ENCODE measurements at places on chromosomes 7 and 10.

DNA sequence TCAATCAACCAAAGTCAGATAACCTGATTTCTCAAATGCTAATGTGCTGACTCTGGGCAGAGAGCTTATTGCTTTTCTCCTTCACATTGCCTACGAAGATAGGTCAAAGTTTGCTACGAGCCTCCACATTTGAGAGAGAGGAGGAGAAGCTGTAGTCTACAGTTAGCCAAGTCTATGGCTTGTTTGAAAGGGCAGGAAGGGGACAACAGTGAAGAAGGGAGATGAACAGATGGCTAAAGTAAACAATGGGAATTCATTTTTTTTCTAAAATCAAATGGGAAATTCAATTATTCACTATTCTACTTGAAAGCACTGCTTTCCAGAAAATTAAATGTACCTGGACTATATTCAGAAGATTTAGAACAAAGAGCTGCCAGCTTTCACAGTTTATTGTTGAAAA is 126.7 kb upstream of the C1QL3 start:
- no peak for DNase-seq

DNA sequence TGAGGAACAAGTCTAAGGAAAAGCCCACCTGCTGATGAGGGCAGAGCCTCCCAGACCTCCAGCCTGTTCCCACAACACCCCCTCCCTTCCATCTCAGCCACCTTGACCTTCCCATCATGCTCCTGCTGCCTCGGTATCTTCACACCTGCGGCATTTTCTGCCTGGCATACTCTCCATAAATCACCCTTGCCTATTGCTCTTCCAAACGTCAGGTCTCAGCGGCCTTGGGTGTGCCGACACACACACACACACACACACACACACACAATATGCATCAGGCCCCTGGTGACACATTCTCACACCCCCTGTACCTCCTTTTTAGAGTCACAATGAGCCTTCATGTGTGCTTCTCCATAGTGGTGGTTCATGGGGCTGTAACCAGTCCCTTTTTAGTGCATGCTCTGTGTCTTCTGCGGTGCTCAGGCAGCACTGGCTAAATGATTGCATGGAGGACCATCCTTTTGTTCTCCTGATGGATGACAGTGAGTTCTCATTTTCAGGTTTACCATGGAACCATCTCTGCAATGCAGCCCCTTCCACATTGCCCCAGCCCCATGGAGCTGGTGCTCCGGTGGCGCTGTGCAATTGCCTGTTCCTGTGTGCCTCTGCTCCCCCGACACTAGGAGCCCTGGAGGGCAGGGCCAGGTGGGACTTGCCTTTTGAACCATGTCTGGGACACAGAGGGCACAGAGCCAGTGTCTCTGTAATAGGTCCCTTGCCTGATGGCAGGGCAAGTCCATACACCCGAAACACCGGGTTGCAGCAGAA is 4.5 kb downstream of the ADIRF start:
- no peak for DNase-seq

GRCh38 chr7:139829775-139830117 is 682 bp downstream of the TBXAS1 start:
- DNase-seq, result no peak

- DNase-seq, result no peak
Observed at GRCh38 chr7:9978106-9979064, 995.3 kb upstream of the PHF14 start.

DNA sequence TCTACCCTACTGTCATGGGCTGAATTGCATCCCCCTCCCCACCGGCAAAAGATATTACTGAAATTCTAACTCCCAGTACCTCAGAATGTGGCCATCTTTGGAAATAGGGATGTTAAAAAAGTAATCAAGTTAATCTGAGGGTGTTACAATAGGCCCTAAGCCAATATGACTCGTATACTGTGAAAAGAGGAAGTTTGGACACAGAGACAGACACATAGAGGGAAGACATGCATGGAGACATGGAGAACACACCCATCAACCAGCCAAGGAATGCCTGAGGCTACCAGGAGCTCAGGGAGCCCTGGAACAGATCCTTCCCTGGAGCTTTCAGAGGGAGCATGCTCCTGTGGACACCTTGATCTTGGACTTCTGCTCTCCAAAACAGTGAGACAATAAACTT is 138.2 kb upstream of the ADO start:
- no peak for DNase-seq

- peak; percentile 22 for DNase-seq
Observed at GRCh38 chr10:119726676-119727261, 919 bp downstream of the INPP5F start.

- DNase-seq, result no peak
Observed at GRCh38 chr10:60390224-60390626, 550 bp upstream of the ANK3 start.

- DNase-seq, result peak; percentile 65
Observed at GRCh38 chr10:75111907-75112679, 637 bp downstream of the SAMD8 start.

DNA sequence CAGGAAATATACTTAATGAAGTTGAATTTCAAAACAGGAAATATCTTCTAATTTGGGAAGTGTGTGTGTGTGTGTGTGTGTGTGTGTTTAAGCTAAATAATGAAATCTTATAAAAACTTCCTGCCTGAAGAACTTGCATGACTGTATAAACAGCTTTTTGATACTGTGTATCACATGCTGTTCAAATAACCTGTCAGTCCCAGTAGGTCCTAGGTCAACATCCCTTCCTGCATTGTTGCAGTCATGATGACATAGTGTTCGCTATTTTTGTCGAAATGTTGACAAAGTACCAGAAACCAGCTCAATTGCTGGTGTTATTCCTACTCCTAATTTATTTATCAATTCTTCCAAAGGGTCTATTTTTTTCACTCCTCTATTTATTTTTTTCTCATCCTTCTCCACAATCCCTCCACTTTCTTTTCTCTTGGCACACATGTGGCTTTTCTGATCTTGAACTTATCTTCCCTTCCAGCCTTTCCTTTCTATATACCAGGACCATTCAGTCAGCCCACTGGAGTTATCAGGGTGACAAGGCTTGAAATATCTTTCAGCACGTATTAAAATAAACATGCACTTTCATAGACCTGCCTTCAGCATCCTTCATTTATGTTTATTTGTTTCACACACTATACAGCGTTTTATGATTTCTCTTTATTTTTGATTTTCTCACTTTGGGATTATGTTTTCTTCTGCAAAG is 115.8 kb downstream of the PLXDC2 start:
- no peak for DNase-seq

DNA sequence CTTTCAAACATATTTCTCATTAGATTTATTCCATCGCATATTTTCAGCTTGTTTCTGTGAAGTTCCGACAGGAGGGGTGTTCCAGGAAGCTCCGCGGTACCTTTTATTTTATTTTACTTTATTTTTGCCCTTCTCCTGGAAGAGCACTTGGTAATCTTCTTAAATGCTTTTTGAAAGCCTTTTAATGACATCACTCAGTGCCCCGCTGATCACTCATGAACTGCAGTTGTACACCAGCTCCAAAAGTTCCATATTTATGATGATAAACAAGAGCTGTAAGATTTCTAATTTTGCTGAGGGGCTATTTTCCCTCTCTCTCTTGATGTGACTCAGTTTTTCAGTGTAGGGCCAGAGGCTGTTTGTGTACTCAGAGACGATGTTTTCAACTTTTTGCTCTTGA is 144.4 kb downstream of the KIAA1217 start:
- no peak for DNase-seq

DNA sequence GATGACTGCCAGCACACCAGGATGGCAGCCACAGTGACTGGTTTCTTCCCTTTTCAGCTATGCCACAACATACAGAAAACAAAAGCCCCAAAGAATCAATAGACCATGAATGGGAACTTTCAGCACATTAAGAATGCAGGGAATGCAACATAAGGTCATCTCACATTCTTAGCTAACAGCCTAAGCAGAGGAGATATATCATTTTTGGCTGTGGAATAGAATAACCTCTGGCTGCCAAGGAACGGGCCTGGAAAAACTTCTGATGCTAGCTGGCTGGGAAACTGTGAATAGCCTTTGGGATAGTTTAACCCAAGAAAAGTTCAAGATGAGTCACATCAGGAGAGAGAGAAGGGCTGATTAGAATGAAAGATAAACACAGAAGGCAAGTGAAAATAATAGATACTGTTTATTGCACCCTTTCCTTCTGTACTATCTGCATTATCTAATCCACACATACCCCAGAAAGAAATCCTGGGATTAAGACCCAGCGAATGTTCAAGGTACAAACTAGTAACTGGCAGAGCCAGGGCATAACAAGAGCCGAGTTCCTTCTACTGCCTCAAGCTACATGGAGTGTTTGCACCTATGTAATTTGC is 169.2 kb downstream of the SEMA3A start:
- peak; percentile 22 for DNase-seq

- no peak for DNase-seq
Observed at GRCh38 chr10:31087011-31087410, 55.3 kb upstream of the ZNF438 start.

GRCh38 chr7:9691286-9691685 is 1257.9 kb downstream of the NXPH1 start:
- DNase-seq, result no peak

DNA sequence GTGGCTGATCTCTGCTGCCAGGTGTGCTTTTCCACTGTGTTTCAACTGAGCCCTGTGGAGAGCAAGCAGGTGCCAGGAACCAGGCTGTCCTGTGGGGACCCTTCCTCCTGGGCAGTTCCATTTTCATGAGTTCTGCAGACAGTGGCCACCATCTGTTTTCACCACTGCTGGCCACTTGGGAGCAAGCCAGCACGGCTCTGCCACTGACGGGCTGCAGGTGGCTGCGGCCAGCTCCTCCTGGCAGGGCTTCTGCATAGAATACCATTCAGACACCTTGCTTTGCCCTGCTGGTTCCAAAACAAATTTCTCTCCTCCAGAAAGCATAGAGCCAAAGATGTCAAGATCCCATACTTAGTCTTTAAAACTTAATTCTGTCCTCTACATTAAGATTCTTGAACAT is 48.3 kb downstream of the LANCL2 start:
- no peak for DNase-seq

DNA sequence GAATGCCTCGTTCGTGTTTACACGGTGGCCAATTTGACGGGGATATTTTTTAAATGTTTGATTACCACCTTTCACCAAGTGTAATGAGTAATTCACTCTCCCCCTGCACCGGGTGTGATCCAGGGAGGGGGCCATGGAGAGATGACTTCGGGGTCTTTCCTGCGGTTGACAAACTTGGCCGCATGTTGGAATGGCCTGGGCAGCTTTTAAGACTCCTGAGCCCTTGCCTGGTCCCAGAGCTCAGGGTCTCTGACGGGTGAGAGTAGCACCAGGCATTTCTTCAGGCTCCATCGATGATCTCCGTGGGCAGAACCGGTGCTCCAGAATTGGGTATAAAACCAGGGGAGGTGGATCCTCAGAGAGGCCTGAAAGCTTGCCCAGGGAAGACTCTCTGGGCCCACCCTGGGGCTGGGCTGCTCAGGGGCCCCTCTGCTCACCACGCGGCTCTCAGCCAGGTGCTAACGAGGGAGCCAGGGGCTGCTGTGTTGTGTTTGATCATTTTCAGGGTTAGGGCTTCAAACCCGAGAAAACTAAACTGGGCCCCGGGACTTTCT is 882 bp downstream of the ZNF282 start:
- peak; percentile 30 for DNase-seq

- no peak for DNase-seq
Observed at GRCh38 chr10:59626523-59626869, 83.2 kb downstream of the SLC16A9 start.

- DNase-seq, result no peak
Observed at GRCh38 chr10:21522631-21523406, 2.7 kb downstream of the SKIDA1 start.

DNA sequence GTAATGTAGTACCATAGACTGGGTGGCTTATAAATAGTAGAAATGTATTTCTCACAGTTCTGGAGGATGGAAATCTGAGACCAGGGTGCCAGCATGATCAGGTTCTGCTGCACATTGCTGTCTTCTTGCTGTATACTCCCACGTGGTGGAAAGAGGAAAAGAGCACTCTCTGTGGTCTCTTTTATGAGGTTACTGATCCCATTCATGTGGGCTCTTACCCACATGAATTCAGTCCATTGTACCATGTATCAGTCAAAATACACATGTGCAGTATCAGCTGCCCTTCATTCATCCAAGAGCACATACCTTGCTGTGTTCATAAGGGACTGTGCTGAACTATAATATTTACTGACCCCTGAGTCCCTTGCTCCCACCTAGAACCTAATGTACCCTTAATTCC is 17.1 kb downstream of the PNLIPRP2 start:
- no peak for DNase-seq

DNA sequence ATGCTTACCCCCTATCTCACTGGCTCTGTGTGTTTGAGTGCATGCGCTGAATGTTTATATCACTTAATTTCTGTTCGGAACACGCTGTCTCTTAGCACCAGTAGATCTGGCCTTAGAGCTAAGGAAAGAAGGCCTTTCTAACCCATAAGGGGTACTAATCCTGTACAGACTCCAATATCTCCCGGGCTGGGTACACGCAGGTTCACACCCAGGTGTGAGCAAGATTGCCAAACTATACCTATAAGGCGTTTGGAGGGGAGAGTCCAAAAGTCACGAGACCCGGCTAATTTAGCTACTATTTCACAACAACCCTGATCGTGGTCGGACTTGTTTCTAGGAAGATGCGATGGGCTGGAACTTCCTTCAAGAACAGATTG is 727 bp upstream of the PDSS1 start:
- DNase-seq, result no peak

- DNase-seq, result no peak
Observed at GRCh38 chr7:95002775-95003174, 95.4 kb downstream of the PPP1R9A start.

- no peak for DNase-seq
Observed at GRCh38 chr7:139683137-139683921, 94.5 kb downstream of the HIPK2 start.

- DNase-seq, result no peak
Observed at GRCh38 chr7:25940086-25940906, 211.7 kb upstream of the NFE2L3 start.

Measured in testis (tissue), 5 donors.